Foreskin keratinocyte (primary cell): ENCODE measurements at places on chromosomes 11 and 22.

DNA sequence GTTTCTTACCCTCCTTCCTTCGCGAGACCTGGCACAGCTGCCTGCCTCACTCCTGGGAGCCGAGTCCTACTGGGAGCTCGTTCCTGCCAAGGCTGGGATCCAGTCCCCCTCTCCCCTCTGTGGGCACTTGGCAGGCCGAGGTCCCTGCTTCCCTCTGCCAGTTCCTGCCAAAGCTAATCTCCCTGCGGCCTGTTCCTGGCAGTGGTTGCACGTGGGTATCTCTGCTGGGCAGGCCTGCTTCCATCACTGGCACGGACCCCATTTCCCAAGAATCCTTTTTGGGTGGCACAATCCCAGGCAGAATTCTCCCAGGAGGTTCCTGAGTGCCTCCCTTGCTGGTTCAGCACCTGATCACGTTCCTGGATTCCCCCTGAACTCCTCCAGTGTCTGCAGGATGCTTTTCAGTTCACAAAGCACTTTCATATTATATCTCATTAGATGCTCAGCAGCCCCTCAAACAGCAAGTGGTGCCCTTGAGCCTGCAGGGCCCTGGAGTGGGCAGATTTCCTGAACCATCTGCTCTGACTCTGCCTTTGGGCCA, 96.5 kb downstream of the RRM1 start:
- no peak for DNase-seq

DNA sequence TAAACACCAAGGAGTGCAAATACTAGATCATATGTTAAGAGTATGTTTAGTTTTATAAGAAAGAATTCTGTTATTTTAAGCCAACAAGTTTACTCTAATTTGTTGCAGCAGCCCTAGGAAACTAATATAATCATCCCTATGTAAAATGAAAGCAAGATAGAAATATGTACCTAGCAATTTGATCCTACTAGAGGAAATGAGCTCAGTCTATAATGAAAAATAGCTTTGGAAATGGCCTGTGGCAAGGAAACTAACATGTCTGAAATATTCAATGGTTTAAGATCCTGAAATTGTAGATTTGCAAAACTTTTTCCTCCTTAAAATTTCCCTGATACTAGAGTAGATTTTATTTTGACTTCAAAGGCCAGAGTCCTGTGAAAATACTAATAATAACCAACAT, 112.7 kb upstream of the SLC5A12 start:
- no peak for DNase-seq

- no peak for DNase-seq
Observed at GRCh38 chr11:27991736-27992135, 116.2 kb downstream of the KIF18A start.

DNA sequence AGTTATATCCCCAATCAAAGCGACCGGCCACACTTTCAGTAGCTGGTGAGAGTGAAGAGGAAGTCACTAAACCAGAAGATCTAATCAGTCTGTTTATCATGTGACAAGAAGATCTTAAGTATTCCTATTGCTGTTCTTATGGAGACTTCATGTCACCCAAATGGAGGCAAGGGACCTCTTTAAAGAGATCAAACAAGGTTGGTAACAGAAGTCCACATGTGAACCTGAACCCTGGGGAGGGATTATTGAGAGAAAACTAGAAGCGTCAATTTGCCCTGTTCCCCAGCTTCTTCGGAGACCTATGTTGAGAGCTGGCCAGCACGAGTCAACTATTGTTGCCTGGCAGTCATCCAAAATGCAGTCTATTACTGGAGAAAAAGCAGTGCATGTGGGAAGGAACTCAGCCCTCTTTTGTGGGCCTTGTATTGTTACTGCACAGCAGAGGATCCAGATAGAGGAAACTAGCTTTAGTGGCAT, 76.9 kb upstream of the CTSC start:
- peak; percentile 43 for DNase-seq

DNA sequence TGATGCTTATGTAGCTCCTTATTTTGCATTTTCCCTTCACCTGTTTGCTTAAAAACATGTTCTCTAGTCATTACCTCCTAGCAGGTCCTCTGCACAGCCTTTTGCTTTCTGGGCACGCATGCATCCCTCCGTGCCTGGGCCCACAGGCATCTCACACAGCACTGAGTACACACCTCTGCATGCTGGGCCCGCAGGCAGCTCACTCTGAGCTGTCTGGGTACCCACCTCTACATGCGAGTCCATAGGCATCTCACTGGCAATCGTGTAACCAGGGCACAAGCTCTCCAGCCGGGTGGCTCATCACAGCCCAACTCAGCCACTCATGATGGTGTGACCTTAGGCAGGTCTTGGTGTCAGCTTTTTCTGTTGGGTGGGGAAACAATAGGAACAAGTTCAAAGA, 68.7 kb upstream of the GAL start:
- no peak for DNase-seq

DNA sequence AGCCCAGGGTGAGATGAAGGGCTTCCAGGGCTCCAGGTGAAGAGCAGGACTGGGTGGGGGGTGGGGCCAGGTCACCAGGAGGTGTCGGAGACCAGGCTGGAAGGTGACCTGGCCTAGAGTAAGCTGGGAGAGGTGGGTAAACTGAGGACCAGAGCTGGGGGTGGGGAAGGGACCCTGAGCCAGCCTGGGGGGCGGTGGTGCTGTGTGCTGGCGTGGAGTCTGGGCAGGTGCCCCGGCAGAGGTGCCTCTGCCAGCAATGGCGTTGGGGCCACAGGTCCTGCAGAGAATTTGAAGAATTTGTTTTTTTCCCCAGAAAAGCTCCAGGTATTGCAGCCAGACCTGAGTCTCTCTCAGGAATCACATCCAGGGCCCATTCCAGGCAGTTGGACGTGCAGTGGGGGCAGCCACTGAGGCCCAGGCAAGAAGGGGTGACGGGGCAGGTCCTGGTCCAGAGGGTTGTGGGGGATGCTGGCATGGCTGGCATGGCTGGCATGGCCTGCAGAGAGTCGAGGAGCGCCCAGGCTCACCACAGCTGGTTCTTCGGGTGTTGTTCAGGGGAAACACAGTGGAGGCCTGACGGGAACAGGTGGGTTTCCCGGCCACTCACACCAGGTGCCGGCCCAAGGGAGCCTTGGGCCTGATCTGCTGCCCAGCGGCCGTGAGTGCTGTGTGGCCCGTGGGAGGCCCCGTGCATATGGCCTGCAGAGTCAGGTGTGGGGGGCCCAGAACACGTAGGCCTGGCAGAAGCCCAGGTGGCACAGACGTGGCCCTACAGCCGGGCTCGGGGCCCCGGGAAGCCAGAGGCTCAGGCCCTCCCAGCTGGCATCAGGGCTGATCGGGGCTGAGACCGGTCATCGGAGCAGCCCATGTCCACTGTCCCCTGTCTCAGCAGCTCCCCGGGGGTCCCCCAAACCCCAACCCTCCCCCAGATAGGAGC, 6.4 kb upstream of the MUC6 start:
- no peak for DNase-seq

DNA sequence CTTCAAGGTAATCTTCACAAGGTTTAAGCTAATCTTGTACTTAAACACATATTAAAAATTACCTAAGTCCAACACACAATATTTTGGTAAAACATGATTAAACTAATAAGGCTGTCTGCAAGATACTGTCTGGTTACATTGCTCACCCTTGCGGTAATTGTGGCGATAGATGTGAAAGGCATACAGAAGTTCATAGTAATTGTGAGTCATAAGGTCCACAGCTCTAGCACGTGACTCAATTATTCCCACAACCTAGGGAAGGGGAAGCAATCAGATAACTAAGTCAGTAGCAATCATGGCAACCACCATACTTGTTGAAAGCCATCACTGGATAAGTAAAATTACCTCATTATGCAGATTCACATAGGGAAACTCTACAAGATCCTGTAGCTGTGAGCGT, 30.5 kb upstream of the FNBP4 start:
- peak; percentile 52 for DNase-seq

GRCh38 chr11:128282053-128282452, 305.3 kb downstream of the ETS1 start:
- no peak for DNase-seq

GRCh38 chr22:19851291-19852176, 3.1 kb downstream of the GNB1L start:
- no peak for DNase-seq

DNA sequence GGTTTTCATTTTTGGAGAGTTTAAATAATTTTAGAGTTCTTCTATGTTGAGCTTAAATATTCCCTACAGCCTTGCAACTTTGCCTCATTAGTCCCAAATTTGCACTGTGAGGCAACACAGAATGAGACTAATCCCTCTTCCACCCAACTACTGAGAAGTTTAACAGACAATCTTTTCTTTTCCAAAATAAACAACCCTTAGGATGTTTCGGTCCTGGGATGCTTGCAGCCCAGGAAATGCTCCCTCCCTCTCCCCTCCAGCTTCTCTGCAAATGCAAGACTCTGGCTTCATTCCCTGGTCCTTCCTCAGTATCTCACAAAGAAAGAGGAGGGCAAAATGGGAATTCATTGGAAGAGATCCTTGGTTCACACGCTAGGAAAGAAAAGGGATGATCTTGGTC, 222.5 kb downstream of the ST3GAL4 start:
- DNase-seq, result no peak

- DNase-seq, result no peak
Observed at GRCh38 chr22:48594757-48595510, 1232.7 kb downstream of the BRD1 start.

- no peak for DNase-seq
Observed at GRCh38 chr11:93957397-93957952, 63.7 kb upstream of the HEPHL1 start.

DNA sequence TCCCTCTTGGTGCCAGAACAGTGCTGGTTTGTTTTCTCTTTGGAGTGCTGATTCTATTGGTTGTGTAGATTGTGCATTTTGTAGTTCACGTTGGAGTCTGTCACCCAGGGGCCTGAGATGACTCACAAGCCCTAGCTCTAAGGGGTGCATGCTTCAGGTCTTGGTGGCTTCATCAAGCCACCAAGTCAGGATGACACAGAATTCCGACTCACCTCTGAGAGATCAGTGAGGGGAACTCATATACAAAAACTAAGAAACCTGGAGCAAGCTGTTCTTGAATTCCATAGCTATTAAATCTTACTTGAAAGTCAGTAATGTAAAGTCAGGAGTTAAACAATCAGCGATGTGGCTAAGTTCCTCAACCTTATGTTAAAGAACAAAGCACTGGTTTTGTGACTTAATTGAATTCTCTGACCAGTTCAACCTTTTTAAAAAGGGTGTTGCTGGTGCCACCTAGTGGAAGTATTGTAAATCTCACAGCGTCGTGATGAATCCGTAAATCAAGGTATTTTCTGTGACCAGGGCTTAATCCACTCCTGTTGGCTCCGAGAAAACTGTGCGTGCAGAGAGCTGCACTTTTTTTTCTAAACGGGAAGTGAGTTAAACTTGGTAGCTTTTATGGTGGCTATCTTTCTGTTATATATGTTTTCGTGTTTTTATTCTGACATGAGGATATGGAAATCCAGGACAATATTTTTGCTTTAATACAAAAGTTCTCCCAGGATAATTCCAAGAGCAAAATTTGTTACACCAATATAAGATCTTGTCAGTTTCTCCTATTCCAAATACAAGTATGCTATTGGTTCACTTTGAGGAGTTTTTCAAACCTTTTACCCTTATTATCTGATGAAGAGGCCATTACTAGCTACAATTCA, 14.6 kb downstream of the MMP13 start:
- DNase-seq, result peak; percentile 63

GRCh38 chr22:24683691-24684090, 80.7 kb downstream of the GGT1 start:
- DNase-seq, result peak; percentile 10

- DNase-seq, result no peak
Observed at GRCh38 chr22:22389467-22389866, 119.1 kb downstream of the ZNF280B start.

DNA sequence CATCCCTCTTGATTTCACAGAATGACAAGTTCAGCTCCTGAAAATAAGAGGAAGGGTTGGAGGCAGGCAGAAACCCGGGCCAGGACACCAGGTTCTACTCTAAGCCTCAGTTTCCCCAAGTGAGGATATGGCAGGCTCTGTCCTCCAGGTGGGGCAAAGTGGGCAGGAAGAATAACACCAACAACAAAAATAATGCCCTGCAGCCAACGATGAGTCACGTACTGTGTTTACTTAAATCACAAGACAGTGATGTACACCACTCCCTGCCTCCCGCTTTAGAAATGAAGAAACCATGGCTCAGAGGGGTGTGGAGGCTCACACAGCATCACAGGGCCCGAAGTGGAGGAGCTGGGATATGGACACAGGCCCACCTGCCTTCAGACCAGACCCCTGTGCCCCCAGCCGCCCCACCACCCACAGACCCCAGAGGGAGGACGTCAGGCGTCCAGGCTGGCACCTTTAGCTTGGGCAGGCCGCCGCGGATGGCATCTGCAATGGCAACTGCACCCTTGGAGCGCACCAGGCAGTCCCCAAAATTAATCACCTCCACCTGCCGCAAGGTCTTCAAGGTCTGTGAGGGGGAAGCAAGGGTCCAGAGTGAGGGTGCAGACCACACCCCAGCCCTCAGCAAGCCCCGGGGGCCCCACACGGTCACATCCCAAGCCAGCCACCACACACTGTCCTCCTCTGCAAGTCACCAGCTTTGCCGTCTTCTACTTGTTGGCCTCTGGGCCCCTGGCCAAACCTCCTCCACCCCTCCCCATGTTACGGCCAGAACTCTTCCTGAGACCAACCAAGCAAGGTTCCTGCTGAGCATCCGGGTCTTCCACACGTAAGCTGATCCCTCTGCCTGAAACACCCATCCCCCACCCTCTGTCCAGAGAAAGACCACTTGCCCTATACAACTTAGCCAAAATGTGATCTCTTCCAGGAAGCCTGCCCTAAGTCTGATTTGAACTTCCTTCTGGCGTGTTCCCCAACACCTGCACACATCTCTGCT, 15.8 kb upstream of the CHADL start:
- DNase-seq, result no peak

- DNase-seq, result no peak
Observed at GRCh38 chr22:40709752-40710413, 30.6 kb downstream of the MCHR1 start.

GRCh38 chr11:8086001-8086479, 5.0 kb downstream of the TUB start:
- DNase-seq, result no peak

DNA sequence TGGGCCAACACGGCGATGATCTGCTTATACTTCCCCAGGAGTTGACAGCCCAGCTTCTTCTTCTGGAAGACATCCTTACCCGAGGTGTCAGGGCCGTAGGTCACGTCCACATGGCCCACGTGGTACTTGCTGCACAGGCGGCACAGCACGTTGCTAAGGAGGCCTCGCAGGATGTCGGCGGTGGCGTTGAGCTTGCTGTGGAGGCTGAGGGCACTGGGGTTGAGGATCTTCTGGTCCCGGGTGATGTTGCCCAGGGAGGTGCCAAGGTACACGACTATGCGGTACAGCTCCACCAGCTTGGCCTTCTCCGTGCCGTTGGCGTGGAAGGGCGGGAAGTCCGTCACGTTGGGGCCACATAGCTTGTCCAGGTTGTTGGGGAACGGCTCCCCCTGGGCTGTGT, 2.9 kb downstream of the LIF start:
- no peak for DNase-seq

DNA sequence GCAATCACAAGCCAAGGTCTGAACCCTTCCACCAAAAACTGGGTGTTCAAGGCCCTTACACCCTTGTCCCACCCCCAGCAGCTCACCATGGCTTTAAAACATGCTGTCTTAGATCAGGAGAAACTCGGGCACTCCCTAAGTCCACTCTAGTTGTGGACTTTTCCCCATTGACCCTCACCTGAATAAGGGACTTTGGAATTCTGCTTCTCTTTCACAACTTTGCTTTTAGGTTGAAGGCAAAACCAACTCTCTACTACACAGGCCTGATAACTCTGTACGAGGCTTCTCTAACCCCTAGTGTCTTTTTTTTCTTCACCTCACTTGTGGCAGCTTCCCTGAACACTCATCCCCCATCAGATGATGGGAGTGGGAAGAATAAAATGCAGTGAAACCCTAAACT, 15.0 kb downstream of the HTR3A start:
- DNase-seq, result no peak
